Activated CD4-positive, alpha-beta T cell treated with anti-CD3 and anti-CD28 coated beads, Interleukin-2, amount 50 U/mL, for 4 hours (primary cell): ENCODE measurements at places on chromosomes 5 and 9.

- DNase-seq: no peak
Measured at GRCh38 chr5:1176473-1177391, 24.7 kb upstream of the SLC6A19 start.

DNA sequence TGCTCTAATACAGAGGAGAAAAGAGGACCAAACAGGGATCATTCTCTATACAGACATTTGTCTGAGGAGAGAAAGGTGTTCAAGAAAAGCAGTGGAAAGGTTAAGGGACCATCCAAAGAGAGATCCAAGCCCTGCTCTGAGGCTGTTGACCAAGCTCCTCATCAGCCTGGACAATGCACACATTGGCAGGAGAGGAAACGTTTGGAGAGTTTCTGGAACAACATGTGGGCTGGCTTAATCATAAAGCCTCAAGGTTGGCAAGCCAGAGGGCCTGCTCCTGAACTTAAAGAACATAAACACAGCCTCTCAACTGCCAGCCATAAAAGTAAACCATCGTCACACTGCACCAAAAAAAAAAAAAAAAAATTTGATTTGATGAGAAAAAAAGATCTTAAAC lies 184.4 kb upstream of the SLC12A2 start:
- DNase-seq: no peak

- DNase-seq: peak; percentile 73
Measured at GRCh38 chr5:102755686-102756371, 724 bp downstream of the PAM start.

DNA sequence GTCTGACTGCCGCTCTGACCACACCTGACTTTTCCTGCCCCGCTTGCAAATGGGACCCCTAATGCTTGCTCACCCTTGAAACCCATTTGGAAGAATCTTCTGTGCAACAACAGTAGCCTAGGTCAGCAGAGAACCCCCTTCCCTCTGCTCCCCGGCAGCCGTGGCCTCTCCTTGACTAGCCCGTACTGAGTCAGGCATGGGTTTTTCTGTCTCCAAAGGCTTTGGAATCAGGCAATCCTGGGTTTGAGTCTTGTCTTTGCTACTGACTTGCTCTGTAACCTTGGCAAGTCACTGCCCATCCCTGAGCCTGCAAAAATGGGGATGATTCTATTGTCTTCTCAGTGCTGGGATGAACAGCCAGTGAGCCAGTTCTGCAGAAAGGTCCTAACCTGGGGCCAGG lies 135.4 kb downstream of the RGS3 start:
- DNase-seq: no peak

- DNase-seq: no peak
Measured at GRCh38 chr9:112858625-112859147, 32.0 kb downstream of the SLC46A2 start.

DNA sequence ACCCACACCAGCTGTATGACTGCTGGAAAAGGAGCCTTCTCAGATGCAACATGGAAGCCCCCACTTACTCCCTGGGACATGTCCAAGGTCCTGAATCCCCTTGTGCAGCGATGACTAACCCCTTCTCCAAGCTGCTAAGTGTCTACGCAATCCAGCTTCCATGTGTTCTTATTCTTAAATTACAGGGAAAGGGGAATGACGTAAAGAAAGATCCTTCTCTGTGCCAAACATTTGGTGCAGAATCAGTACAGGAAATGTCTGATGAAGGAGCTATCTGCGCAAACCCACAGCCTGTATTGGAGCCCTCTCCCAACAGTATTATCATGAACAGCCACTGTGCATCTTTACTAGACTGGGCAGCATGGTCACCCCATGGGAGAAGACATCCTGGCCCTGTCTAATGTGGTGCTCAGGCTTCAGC lies 183.2 kb downstream of the FRMD3 start:
- no peak for DNase-seq

DNA sequence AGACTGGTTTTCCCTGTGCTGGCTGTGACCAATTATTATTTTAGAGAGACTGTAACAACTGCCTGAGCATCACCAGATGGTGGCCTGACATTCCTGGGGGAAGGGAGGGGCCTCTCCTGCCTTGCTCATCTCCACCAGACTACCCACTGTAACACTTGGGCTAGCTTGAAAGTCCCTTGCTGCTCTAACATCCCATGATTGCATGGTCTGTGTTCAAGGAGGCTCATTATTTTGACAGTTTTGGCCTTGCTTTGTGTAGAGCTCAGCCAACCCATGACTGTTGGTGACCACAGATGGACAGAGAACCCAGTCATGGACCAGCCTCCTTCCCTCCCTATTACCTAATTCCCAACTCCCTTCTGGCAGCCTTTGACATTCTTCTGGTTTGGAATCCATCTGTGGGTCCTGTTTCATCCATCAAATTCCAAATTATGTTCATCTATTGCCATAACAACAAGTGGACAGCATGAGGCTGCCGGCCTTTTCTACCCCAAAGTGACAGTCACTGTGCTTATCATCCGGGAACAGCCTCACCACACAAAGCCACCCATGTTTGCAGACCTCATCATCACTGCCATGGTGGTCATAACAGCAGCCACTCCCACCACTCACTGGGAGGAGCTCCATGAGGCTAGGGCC lies 49.0 kb upstream of the ICE1 start:
- DNase-seq: no peak

GRCh38 chr9:5799314-5799713 lies 33.6 kb downstream of the ERMP1 start:
- no peak for DNase-seq

GRCh38 chr9:114336157-114336556 lies 6.5 kb downstream of the ORM2 start:
- no peak for DNase-seq

GRCh38 chr9:78121488-78121887 lies 89.9 kb upstream of the GNAQ start:
- peak; percentile 43 for DNase-seq

GRCh38 chr9:124869466-124869985 lies 7.6 kb downstream of the ARPC5L start:
- no peak for DNase-seq

DNA sequence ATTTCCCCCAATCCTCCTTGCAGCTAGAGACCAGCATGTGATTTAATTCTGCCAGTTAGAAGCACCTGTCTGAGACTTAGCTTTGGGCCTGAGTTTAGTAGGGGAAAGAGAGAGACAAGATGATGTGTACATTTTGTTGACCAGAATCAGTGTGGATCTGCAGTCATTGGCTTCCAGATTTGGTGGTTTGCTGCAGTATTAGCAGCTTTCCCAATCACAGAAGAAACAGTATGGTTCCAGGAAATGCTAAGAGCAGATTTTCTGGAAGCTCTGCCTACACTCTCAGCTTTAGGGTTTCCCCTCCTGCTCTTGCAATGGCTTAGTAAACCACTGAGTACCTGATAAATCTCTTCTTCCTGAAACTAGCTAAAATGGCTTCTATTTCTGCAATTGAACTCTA lies 48.8 kb upstream of the FREM1 start:
- DNase-seq: no peak

- no peak for DNase-seq
Measured at GRCh38 chr5:54412913-54413312, 42.6 kb upstream of the HSPB3 start.

- no peak for DNase-seq
Measured at GRCh38 chr5:53643445-53643844, 83.0 kb downstream of the NDUFS4 start.

GRCh38 chr5:137560420-137560819 lies 61.3 kb upstream of the SPOCK1 start:
- no peak for DNase-seq

DNA sequence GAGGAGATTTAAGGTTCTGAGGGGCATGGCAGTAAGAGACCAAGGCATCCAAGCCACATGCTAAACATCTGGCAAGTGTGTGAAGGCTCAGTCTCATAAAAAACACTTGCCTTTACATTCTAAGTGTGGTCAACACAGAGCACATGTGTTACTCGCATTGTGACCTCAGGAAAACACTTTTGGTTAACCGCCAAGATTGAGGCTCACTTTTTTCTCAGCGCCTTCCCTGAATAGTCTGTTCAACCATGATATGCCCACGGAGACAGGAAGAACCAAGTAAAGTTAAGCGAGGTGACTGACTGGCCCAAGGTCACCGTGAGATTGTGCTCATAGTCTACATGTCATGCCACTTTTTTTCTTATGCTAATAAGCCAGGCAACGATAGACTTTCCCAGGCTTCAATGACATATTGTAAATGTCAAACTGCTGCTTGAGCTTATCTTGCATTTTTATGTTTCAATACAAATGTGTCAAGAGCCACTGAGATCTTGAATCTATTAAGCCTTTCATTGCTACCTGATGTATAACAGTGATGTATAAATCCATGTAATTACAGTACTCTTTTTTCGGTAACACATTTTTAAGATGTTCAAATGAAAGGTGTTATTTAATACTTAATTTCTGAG lies 21.1 kb upstream of the IL9 start:
- no peak for DNase-seq

DNA sequence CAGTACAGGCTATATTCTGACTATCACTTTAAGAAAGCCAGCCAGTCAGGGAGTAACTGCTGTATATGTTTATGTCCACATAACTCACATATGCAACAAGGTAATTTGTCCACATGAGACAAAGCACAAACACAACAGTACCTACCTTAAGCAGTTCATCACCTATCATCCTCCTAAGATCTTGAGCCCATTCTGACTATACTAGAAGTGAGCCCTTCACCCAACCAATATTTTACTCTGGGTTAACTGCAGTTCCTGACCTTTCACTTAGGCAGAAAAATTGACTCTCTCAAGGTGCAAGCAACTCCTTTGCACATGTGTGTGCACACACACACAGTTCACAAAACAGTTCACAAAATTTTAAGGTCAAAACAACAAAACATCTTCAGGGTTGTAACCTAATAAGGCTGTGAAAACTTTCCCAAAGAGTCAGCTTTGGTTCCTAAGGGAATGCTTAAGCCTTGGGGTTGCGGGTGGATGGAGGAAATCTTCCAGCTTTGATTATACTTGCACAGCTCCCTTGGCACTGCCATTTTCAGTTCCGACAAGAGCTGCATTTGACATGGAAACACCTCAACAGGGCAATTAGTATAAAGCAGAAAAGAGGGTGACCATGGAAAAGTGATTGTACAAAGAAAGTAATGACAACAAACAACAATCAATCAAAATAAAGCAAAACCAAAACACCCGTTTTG lies 215.3 kb downstream of the NFIB start:
- DNase-seq: no peak

DNA sequence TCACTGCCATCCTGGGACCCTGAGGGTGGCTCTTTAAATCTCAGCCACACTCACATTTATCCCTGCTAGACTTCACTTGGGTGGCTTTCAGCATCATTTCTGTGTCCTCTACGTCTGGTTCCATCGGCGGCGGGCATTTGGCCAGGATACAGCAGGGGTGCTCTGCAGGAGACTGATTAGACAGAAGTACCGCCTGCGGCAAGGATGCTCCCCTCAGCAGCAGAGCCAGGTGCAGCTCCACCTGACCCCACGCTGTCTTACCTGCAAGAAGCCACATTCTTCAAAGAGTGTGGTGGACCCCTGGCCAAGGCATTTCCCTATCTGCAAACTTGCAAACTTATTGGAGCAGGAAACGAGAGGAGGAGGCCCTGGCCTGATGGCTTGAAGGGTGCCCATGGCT lies 309.8 kb upstream of the IRX4 start:
- DNase-seq: no peak

DNA sequence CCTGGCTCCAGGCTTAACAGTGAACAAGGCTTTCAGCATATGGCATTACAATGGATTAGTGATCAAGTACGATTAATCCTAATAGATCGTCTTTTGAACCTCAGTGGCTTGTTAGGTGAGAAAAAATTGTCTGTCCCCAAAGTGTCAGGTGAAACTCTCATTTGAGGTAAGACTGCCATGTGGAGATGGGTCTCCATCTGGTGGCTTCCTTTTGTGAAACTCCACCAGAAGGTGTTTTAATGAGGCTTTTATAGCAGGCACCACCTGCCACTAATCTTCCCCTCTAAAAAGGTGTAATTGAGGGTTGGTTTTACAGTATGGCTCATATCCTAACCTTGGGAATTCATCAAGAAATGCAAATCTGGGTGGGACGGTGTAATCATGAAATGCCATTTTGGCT lies 471.1 kb upstream of the MPDZ start:
- DNase-seq: no peak

DNA sequence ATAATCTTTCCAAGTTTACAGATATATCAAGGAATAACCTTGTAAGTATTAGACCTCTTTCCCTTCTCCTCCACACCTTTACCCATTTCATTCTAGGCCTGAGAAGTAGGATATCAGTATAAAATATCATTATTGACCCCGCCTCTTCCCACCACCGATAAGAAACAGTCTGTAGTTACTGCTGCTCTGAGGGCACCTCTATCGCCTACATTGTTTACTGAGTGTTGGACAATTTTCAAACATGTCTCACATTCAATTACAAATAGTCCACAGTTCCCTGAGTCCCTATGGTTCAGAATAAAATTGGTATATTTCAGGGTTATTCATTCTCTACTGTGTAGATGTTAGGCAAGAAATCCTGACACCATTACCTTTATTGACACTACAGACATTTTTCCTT lies 73.4 kb downstream of the TEK start:
- no peak for DNase-seq

GRCh38 chr9:1429297-1429696 lies 379.1 kb downstream of the DMRT2 start:
- no peak for DNase-seq

DNA sequence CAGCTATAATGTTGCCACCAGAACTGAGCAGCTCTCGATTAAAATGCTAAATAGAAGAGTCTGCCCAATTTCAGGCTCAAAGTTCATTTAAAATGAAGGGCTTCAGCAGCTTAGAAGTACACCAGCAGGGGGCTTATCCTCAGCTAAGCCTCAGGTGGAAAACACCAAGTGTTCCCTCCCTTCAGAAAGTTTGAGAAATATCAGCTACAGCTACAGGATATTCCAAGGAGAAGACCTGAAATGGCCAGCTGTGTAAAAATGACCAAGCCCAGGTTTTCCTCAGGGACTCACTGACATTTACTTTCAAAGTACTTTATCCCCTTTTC lies 395.4 kb downstream of the DTWD2 start:
- DNase-seq: no peak

- peak; percentile 12 for DNase-seq
Measured at GRCh38 chr5:142432369-142432863, 107.6 kb upstream of the SPRY4 start.

DNA sequence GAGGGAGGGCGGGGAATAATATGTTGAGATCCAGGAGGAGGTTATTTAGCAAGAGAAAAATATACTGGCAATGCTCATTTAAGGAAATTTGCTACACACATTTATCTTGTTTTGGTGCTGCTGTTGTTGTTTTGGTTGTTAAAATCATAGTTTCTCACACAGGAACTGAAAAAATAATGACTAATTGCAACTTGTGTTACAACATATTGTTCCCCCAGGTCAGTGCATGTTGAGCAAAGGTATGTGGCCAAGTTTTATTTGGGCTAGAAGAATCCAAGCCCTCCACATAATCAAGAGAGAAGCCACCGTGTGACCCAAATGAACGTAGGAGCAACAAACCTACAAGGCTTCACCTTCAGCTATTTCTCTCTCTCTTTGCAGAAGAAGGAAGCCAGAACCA lies 220.3 kb upstream of the DAPK1 start:
- no peak for DNase-seq

DNA sequence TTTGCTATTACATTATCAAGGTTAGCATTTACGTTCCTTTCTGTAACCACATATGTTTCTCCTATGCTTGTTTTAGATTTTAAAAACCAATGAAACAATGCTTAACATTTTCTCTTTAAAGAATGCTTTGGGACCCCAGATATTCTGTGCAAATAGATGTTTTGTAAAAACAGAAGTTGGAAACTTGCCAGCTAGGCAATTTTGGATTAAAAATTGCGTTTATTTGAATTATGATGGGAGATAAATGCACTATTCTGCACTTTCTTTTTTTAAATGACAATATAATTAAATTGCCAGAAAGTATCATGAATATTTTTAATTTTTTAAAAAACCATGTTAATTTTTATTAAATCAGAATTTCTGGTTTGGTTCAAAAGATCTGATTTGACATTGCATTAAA lies 81.6 kb downstream of the MACIR start:
- DNase-seq: no peak
